Activated CD4-positive, alpha-beta T cell treated with anti-CD3 and anti-CD28 coated beads, Interleukin-2, amount 50 U/mL, for 48 hours (primary cell): ENCODE measurements at places on chromosomes 6 and 20.

GRCh38 chr6:150099953-150100352, 31.0 kb upstream of the ULBP3 start:
- no peak for DNase-seq

GRCh38 chr6:38644951-38645350, 5.2 kb upstream of the BTBD9 start:
- no peak for DNase-seq

- DNase-seq, result no peak
These were observed 13.8 kb downstream of the MMP24 start for GRCh38 chr20:35240083-35240810.

- no peak for DNase-seq
These were observed 278.6 kb downstream of the TBC1D32 start for GRCh38 chr6:121055572-121056163.

DNA sequence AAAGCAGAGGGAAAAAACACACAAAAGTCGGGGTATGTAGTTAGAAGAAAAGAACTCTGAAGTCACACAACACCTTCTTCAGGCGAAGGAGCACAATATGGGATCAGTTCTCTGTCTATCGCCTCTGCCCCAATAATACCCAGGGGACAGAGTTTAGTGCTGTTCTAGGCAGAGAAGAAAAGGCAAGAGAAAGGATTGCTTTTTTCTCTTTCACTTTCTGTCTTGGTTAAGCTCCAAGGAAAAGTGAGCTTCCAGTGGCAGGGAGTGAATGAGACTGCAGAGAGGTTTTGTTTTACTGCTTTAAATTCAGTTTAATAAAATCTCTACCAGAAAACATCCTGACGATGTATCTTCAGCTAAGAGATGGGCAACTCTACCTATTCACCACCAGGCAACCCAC, 86.6 kb upstream of the STXBP5 start:
- no peak for DNase-seq

DNA sequence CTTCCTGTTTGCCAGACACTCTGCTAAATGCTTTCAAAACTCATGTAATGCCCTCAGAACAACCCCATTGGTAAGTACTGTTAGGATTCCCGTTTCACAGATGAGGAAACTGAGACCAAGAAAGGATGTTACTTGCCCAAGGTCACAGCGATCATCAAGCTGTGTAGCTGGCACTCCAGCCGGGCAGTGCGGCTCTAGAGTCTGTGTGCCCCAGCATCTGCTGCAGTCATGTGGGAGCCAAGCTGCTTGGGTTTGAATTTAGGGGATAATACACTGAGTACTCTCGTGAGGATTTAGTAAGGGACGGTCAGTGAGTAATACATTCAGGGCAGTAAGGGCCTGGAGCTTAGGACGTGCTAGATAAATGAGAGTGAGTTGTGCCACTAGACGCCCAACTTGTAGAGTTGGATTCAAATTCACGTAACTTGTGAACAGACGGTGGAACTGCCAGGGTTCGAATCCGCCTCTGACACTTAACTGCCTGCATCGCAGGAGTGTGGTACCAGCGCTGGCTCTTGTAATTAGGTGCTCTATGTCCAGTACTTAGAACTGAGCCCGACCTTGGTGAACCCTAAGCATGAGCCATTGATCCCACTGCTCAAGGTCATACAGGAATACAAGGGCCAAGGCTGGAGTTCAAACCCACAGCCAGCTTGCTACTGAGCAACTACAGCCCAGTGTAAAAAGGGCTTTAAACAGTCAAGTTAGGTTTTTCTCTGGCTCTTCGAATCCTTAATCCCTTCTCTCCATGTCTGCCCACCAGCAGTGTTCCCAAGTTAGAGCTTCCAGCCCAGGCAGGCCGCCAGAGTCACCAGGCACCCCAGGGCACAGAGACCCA, 70.2 kb downstream of the EYA2 start:
- DNase-seq, result no peak

DNA sequence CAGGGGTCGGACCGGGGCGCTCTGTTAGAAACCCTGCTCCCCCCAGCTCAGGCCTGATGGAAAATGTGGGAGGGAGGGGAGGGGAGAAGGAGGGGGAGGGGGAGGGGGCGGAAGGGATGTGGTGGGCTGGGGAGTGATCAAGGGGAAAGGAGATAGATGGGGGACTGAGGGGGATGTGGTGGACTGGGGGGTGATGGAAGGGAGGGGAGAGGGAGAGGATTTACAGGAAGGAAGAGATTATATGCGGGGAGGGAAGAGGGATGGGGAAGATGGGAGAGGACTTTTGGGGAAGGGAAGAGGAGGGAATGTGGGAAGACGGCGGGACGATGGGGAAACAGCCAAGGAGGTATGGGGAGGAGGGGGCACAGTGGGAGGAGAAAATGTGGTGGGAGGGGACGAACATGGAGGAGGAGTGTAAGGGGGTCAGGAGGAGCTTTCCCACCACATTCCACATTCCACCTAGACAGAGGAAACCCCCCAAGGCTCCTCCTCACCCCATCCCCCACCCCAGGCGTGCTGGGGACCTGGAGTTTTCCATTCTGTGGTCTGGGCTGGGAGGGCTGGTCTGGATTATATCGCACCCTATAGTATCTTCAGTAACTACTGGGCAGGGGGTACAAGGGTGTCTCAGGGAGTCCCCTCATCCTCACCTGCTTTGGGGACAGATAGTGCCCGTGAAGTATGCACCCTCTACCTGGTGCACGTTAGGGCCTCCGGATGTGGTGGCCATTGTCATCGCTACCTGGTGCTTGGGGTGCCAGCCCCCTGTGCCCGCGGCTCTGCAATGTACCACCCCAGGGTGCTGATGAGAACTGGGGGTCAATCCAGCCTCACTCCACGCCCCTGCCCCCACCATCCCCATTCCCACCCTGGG, 578 bp upstream of the PTGIS start:
- DNase-seq, result no peak

DNA sequence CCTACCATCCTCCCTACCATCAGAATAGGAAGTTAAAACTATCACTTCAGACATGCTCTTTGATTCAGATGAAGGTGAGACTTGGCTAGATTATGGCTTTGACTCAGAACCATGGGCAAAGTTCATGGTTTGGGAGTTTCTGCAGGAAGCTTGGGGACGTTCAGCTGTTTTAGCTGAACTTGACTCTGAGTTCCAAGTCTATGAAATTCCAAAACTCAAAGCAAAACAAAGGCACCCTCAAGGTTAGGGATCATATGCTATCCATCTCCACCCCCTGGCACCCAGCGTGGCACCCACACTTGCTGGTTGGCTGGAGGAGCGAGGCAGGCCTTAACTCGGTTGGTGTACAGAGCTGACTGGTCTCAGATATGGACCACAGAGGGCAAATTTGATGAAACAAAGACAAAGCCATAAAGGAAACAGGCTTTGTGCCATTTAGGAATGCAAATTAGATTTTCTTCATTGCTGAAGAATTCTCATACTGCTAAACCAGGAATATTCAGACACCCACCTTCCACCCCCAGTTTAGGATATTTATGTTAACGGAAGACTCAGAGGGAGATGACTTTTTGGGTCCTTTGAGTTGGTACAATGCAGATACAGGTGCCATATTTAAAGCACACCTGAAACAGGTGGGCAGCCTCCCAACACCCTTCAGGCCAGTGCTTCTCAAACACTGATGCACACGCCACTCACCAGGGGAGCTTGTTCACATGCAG, 88.4 kb upstream of the SLC22A16 start:
- DNase-seq, result no peak

DNA sequence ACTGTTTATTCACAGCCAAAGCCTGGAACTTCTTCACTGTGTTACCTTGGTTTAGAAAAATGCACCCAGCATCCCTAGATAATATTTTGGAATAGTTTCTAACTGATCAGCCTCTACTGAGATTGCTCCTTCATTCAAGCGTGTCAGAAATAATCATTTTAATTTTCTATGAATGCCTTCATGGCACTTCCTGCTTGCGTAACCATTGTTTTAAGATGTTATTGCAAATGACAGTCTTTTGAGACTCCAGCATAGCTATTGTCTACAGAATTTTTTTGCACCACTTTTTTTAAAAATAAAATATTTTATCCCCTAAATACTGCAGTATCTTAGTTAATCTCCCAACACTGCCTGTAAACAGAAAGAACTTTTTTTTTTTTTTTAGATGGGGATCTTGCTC, 213.1 kb downstream of the PHACTR1 start:
- no peak for DNase-seq

- DNase-seq, result no peak
These were observed 66.1 kb upstream of the SLC22A16 start for GRCh38 chr6:110542311-110543024.

DNA sequence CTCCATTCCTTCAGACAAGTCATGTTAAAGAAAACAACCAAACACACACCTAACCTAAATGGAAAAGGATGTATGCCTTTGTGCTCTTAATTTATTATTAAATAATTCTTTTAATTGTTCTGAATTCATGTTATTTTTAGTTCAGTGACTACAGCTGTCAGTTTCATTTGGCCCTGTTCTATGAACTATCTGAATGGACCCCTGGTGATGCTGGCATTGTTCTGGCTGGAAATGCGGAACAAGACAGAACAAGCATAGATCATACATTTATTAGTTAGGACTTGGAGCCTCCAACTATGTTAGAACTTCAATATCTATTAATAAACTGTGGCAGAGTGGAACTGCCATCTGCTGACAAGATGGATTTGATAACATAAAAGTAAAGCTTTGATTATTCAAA, 5.7 kb downstream of the MAP3K7 start:
- no peak for DNase-seq

- DNase-seq, result no peak
These were observed 53.0 kb downstream of the MOXD1 start for GRCh38 chr6:132348231-132348630.

DNA sequence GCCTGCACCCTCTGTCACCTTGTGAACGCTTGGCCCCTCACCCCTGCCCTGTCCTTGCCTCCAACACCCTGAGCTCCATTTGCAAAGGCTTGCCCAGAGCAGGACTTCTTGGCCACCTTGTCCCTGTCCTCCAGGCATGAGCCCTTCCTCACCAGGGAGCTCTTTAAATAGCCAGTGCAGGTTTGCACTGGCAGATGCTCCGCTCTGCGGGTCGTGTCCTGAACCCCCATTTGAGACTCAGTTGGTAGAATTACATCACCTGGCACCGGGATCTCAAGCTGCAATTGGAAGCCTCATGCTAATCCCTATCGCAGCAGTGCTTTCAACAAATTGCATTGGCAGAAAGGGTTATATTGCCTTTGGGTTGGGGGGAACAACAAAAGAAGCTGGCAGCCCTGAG, 85.9 kb downstream of the TRMT6 start:
- no peak for DNase-seq

- no peak for DNase-seq
These were observed 6.8 kb downstream of the NOX3 start for GRCh38 chr6:155448668-155449449.

DNA sequence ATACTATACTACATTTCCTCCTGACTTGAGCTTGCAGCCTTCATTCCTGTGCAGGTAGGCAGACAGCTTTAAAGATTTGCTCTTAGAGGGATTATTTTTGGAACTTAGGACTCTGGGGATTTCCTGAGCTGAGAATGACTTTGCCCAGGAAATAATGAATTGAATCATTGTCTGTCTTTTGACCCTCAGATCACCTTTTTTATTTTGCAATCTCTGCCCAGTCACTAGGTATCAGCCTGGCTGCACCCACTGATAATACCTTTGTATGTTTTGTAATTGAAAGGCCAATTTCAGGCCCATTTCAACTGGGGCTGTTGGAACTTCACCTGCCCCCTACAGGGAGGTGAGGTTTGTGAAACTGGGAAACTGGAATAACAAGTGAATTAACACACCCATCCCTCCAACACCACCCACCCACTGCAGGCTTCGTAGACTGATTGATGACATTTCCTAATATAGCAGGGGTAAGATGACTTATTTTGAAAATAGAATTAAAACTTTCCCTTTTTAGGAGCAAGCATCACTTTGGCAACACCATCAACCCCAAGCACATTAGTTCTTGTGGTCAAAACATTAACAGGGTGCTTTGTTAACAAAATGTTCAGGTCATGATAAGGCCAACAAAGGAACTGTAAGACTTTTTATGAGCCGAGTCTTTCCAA, 157.1 kb upstream of the CENPW start:
- DNase-seq, result no peak

GRCh38 chr20:1414982-1415381, 22.1 kb upstream of the FKBP1A start:
- DNase-seq, result no peak

GRCh38 chr6:158611039-158611438, 33.5 kb downstream of the DYNLT1 start:
- no peak for DNase-seq

GRCh38 chr6:63581355-63582013, 9.2 kb downstream of the LOC128125822 start:
- no peak for DNase-seq

DNA sequence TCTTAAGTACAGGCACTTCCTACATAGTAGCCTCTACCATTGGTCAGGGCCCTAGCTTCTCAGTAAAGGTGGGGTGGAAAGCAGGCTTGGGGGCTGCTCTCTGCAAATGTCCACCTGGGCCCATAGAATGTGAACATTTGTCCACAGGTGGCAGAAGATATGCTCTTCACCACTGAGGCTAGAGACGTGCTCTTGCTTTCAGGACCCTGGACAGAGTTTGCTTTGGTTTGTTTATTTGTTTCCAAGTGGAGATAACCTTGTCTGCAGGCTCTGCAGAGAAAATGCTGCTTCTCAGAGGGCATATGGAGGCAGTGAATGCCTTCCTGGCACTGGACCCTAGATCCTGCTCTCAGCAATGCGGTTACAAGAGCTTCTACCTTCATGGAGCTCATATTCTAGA, 129.0 kb downstream of the F13A1 start:
- DNase-seq, result no peak

- DNase-seq, result no peak
These were observed 79.4 kb downstream of the CEBPB start for GRCh38 chr20:50270034-50270395.

DNA sequence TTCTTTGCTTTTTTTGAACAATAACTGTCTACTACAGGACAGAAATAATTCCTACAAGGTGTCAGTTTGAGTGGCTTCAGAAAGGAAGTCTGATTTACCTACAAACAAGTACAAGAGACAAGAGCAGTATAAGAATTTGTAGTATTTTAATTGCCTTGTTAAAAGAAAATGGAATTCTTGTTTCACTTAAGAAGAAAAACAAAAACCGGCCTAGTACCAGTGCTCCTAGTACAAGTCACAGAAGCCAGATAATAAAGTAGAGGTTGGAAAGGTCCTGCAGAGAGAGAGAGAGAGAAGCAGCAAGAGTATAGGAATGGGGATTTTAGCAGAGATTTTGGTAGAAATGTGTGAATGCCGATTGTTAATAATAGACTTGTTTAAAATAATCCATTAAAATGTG, 6.4 kb downstream of the TAB2 start:
- no peak for DNase-seq

GRCh38 chr6:154170106-154170505, 131.1 kb downstream of the OPRM1 start:
- no peak for DNase-seq

- no peak for DNase-seq
These were observed 8.5 kb downstream of the TRAM2 start for GRCh38 chr6:52568320-52568719.

GRCh38 chr6:129370268-129370916, 339.6 kb downstream of the ARHGAP18 start:
- peak; percentile 39 for DNase-seq

- peak; percentile 62 for DNase-seq
These were observed 40.6 kb downstream of the TRIM38 start for GRCh38 chr6:26003102-26003694.
